ENCODE measurements at places on chromosomes 5 and 9.
A peak's percentile ranks its signal among the peaks of the same experiment; 100 is the strongest.

GRCh38 chr5:137312011-137312410, 187.1 kb downstream of the SPOCK1 start:
- no peak for DNase-seq

- DNase-seq = no peak
Observed at GRCh38 chr9:69171517-69171916, 2.6 kb upstream of the TJP2 start.

DNA sequence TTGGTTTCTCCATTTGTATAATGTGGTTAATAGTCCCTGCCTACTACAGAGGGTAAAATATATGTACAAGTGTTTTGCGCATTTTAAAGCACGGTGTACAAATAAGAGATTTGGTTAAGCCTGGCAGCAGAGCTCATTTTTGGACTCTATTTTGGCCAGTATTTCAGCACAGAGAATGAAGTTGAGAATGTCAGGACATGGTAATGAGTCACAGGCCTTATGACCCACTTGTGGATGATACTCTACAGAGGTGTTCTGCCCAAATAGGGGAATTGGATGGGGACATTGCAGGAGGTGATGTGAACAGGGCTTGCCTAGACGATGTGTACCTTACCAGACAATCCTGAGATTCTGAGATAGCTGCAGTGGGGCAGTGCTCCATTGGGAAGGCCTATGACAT, 50.6 kb downstream of the MELK start:
- DNase-seq = no peak

DNA sequence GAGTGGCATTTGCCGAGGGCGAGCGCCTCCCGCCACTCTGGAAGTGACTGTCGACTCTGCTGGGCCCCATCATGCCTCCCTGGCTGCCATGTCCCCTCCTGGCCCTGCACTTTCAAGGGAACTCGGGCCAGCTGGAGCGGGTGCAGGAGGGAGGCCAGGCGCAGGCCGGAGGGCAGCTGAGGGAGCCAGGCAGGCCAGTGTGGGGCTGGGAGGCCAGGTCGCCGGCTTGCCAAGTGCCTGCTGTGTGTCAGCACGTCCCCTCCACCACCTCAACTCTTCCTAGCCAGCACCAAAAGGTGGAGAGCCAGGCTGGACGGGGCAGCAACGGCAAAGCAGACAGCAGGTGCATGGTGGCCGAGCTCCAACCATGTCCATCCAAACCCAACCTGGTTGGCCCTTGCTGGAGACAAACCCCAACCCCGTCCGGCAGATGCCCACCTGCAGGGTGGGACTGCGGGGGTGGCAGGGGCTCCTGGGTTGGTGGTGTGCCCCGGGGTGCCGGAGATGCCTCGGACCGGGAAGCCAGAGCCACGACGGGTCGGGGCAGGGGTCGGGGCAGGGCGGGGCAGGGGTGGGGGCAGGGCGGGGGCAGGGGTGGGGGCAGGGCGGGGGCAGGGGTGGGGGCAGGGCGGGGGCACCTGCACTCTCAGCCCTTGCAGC, 36.5 kb upstream of the EGFL7 start:
- DNase-seq = no peak

- DNase-seq = no peak
Observed at GRCh38 chr9:98807070-98807813, at the start of gene GALNT12. Gene GALNT12 (plus strand): TSS chr9:98807670. CDS start chr9:98807699, 29 bp downstream.

DNA sequence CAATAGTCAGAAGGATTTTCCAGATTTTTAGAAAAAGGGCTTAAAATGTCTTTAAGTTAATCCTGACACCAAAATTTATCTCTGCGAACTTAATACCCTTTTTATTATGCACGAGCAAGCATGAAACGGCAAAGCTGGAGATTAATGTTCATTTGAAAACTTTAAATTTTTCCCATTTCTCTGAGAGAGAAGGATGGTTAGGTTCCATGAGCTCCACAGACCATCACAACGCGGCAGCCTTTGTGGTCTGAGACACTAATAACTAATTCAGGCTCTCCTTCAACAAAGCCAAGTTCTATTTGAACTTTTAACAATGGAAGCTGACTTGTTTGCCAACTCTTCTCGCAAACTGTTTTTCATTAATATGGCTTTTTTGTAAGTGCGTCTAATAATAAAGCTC, 94.7 kb downstream of the MYO10 start:
- no peak for DNase-seq

GRCh38 chr5:23419115-23419514, 88.3 kb upstream of the PRDM9 start:
- DNase-seq = no peak

GRCh38 chr9:129162497-129163197, 15.4 kb downstream of the IER5L start:
- DNase-seq = no peak

DNA sequence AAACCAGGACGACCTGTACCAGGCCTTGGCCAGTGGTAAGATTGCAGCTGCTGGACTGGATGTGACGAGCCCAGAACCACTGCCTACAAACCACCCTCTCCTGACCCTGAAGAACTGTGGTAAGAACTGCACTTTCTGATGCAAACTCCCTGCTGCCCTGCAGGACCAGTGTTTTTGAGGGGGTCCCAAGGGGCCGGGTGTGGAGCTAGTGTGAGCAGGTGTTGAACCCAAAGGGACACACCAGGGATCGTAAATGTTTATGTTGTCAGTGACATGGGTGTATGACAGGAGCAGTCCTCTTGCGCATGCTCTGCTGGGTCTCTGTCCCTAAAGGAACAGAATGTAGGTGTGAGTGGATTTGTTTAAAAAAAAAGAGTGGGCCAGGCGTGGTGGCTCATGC, 9.5 kb downstream of the GRHPR start:
- DNase-seq = no peak

DNA sequence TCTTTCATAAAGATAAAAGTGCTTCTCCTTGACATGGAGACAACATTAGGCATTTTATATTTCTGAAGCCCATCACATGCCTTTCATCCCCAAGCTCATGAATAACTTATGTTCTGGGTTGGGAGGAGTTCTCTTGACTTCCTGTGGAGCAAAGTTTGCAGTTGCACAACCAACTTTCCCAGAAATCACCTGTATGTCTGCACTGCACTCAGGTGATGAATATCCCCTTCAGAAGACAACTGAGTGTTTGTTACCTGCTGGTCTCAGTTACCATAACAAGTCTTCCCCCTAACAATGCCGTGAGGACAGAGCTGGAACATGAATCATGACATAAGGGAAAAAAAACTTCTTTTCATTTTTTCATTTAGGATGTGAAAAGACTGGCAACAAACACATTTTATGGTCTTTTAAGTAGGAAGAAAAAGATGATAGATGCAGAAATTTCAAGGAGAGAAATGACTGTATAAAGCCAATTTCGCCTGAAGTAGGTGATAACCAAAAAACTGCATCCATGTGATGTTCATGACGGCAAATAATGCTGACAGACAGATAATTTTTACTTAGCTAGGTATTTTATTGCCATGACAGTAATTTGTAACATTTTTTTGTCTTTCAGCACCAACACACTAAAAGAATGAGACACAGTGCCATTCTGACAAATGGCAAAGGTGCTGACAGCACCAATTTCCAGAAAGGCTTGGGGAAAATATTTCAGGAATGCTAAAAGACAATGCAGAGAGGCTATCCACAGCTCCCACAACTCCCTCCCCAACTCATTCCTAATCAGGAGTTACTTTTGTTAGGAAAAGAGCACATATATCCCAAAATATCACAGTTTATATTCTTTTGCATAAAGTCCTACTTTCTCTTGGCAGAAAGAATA, 656.3 kb downstream of the PRELID2 start:
- DNase-seq = no peak

DNA sequence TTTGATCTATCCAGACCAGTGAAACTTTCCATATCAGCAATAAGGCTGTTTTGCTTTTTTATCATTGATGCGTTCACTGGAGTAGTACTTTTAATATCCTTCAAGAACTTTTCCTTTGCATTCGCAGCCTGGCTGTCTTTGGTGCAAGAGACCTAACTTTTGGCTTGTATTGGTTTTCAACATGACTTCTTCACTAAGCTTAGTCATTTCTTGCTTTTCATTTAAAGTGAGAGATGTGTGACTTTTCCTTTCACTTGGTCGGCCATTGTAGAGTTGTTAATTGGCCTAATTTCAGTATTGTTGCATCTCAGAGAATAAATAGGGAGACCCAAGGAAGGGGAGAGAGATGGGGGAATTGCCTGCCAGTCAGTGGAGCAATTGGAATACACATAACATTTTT, 26.4 kb upstream of the CMYA5 start:
- no peak for DNase-seq

DNA sequence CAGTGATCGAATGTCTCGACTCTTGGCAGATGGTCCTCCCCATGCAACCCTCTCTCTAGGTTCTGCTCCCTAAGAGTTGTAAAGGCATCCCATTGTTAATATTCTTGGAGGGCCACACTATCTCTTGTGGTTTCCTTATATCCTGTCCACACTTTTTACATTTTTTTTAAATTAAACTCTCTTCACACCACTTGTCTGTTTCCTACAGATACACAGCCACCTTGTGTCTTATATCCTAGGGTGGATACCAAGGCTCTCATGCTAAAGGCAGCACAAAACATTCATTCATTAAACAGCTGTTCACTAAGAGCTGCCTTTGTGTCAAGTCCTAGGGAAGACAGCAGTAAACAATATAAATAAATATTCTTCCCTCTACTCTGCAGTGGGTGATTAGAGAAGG, 60.5 kb upstream of the SHISAL2B start:
- DNase-seq = no peak

- DNase-seq = no peak
Observed at GRCh38 chr9:114051706-114052105, 26.4 kb downstream of the AMBP start.

DNA sequence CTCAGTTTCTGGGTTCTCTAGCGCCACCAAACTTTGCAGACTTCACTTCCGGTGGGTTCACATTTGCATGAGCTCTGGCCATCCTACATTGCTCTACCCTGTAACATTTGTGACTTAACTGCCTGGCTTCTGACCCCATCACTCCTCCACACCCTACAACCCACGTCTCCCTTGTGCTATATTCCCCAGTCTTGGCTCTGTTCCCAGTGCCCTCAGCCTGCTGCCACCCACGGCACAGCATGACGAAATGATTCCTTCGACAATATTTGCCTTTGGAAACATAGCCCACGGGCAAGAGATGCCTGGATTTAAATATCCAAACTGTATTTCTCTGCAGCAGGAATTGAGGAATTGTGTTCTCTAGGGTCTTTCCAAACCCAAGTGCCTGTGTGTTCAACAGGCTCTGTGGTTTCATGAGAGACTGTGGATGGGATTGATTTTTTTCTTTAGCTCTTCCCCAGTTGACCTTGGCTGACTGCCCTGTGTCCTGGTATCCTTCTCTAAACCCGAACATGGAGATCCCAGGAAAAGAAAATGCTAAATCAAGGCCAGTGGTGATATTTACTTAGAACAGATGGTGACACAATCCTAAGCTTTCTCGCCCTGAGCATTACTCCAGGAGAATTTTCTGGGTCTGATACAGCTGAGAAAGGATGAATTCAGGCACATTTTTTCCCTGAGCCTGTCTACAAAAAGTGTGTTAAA, 44.4 kb upstream of the GRIA1 start:
- DNase-seq = no peak

GRCh38 chr5:10712574-10713366, 48.3 kb downstream of the DAP start:
- no peak for DNase-seq

- DNase-seq = peak; percentile 46
Observed at GRCh38 chr9:91714020-91714806, 235.8 kb downstream of the ROR2 start.

DNA sequence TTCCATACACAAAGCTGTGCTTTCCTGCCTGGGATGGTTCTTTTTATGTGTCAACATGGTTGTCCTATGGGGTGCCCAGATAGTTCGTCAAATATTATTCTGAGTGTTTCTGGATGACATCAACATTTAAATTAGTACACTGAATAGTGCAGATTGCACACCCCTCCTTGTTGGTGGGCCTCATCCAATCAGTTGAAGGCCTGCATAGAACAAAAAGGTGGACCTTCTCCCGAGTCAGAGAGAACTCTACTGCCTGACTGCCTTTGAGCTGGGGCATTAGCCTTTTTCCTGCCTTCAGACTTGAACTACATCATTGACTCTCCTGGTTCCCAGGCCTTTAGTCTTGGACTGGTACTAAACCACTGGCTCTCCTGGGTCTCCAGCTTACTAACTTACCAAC, 80.4 kb downstream of the SHB start:
- DNase-seq = no peak

DNA sequence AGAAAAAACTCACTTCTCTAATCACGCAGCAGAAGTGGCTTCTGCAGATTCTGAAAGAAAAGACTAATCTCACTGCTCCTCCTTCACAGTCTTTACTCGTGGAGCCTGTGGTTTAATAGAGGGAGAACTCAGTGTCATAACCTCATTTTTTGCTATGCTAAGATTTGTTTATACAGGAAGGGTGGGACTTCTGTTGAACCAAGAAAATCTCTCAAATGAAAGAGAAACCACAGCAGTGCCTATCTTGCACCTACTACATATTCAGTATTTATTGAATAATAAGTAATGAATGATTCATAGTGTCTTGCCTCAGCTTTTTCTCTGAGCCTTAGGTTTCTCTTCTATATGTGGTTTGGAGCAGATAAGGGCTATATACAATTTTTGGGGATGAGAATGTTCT, 136.1 kb upstream of the DMAC1 start:
- no peak for DNase-seq

GRCh38 chr9:96617439-96618185, 2.0 kb downstream of the CDC14B start:
- no peak for DNase-seq

- DNase-seq = no peak
Observed at GRCh38 chr5:107303171-107303968, 367.4 kb downstream of the EFNA5 start.

DNA sequence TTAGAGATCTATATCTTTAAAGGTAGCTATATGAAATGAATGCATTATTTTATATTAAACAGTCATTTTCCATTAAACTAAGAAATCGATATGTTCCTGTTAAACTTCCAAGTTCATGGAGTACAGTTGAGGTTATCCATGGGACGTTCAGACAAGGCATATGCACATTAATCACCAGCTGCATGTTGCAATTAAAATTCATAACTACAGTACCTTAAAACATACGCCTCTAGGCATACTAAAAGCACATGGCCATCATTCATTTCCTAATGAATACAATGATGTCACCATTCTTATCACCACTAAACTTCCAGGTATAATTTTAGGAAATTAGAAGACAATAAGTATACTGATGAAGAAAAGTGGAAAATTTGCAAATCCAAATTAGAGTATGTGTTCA, 174.3 kb downstream of the CDH12 start:
- no peak for DNase-seq

DNA sequence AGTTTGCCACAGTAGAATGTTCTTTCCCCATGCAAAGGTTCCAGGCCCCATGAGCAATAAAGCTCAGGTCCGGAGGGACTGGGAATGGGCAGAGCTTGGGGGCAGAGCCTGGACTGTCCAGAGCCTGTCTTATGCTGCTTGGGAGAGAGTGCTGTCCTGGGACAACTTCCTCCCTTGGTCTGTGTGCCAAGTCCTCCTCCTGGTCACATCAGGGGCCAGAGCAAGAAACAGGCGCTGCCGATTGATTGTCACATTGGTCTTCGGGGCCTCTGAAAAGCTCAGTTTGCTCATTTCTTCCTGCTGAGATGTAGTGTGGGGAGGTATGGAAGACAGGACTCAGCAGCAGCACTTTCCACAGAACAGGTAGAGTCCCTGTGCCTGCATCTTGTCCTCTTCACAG, 54.0 kb upstream of the FCN1 start:
- no peak for DNase-seq
